Tibial nerve (tissue), 4 donors: ENCODE measurements at places on chromosomes 1 and 21. TPM values are rescaled to one million over a fixed set of nuclear protein-coding genes. Genes with fewer than 3 reads are reported as not detected.

The LCE1F gene
- not detected for total RNA-seq

The SPRR4 gene
- not detected for total RNA-seq

The C1orf74 gene
- total RNA-seq: 1.5 TPM

The MANEAL gene
- total RNA-seq: 0.44 TPM

DNA sequence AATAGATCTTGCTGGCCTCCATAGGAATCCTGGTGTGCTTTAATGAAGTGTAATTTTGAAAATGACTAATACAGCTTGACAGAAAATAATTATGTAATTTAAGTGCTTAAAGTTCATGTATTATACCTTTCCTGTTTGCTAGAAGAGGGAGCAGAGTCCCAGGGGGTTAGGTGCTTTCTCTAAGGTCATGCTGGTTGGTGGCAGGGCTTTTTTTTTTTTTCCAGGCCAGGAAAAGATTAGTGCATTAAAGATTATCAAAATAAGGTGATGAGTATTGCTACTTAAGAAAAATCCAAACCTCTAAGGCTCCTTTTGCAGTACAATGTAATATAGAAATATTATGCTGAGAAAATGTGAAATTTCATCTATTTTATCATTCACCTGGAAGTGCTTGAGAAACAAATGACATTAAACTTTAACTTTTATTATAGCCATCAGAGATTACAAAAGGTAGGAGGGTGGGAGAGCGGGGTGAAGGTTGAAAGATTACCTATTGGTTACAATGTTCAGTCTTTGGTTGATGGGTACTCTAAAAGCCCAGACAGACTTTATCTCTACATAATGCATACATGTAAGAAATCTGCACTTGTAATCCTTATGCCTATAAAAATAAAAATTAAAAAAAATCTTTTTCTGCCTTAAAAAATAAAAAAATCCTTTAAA, 110.8 kb downstream of the RABGAP1L start:
- DNase-seq: no peak

- DNase-seq: no peak
Observed at GRCh38 chr21:45841033-45841432, 140.5 kb upstream of the COL6A1 start.
